ENCODE measurements at places on chromosomes 7 and 10.

DNA sequence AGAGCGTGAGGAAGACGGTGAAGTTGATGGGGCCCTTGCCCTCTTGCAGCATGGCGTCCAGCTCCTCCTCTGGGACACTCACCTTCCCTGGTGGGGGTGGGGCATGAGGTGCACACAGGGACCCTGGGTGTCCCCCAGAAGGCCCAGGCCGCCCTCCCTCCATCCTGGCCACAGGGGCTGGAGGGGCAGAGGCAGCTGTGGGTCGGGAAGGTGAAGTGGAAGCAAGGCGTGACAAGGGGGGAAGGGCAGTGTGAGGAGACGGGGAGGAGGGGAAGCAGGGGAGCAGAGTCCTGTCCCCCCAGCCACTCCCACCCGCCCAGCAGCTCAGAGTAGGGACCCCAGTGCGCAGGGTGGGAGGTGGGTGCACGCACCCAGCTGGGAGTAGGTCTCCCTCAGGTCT is 791 bp downstream of the MYL7 start:
- DNase-seq, result no peak

- no peak for DNase-seq
Observed at GRCh38 chr10:83367036-83367435, 772.3 kb upstream of the GHITM start.

DNA sequence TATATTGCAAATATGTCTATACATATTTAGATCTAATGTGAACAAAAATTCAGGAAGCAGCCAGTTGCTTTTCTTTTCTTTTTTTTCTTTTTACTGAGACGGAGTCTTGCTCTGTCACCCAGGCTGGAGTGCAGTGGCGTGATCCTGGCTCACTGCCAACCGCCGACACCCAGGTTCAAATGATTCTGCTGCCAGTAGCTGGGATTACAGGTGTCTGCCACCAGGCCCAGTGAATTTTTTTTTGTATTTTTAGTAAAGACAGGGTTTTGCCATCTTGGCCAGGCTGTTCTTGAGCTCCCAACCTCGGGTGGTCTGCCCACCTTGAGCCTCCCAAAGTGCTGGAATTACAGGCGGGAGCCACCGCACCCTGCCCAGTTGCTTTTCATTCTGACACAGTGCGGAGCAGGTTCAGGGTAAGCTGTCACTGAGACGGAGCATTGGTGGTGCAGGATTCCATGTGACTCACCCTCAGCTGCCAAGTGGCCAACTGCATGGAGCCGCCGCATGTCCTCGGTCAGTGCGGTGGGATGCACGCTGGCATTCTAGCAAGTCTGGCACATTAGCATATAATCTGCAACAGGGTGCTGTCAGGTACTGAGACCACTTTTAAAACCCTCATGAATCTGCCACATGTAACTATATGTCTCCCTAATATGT is 362.7 kb downstream of the DNAJB6 start:
- no peak for DNase-seq

GRCh38 chr10:36578306-36578705 is 547.1 kb upstream of the ANKRD30A start:
- DNase-seq, result no peak

- DNase-seq, result no peak
Observed at GRCh38 chr10:53162856-53163255, 390.3 kb upstream of the MBL2 start.

GRCh38 chr10:118721539-118721876 is 33.3 kb downstream of the CACUL1 start:
- DNase-seq, result no peak

DNA sequence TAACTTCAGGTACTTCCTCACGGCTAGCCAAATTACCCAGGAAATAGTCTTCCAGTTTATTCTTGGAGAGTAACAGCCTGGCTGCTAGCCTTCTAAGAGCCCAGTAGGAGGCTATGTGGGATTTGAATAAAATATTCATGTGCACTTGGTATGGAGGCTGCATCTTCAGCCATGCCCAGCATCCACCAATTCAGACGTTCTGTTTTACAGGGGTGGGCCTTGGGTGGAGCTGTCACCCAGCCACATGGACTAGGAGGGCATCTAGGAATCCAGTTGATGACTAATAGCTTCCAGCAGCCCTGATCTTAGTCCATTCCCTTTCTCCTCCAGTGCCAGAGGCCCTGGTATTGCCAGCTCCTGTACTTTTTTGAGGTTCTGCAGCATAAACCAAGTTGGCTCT is 66.3 kb upstream of the ZRANB1 start:
- no peak for DNase-seq

- DNase-seq, result no peak
Observed at GRCh38 chr7:47278043-47278442, 303.9 kb downstream of the TNS3 start.

- no peak for DNase-seq
Observed at GRCh38 chr7:120677535-120677934, 180.4 kb downstream of the TSPAN12 start.

GRCh38 chr10:120734483-120735078 is 116.6 kb upstream of the WDR11 start:
- no peak for DNase-seq

- no peak for DNase-seq
Observed at GRCh38 chr7:131300572-131301466, 26.9 kb upstream of the MKLN1 start.

GRCh38 chr7:103124429-103124979 is 24.4 kb downstream of the NAPEPLD start:
- DNase-seq, result no peak

GRCh38 chr10:30500534-30500933 is 66.5 kb downstream of the MAP3K8 start:
- DNase-seq, result no peak

- DNase-seq, result no peak
Observed at GRCh38 chr7:100065452-100066186, 15.9 kb downstream of the ZNF3 start.

GRCh38 chr10:73229567-73229966 is 17.5 kb downstream of the DNAJC9 start:
- DNase-seq, result no peak

- DNase-seq, result no peak
Observed at GRCh38 chr10:71543608-71544170, 147.0 kb downstream of the CDH23 start.

GRCh38 chr10:132332433-132332754 is 401 bp downstream of the LRRC27 start:
- no peak for DNase-seq

DNA sequence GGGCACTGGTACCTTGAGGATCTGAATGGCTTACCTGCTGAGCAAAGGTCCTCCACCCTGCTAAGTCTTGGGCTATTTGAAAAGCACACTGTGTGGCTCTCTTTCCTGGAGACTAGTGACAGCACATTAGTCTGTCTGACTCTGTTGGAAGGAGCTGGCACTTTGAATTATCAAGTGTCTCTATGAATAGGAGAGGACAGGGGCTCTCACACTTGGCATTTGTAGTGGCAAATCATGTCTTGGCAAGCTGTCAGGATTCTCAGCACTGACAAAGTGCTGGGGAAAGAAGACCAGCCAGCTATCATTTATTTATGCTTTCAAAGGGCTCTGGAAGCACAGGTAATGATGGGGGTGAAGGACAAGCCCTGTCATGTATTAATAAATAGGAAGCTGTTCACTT is 62.8 kb downstream of the MTPN start:
- DNase-seq, result no peak

- DNase-seq, result no peak
Observed at GRCh38 chr7:105196473-105196872, 182.5 kb downstream of the KMT2E start.

DNA sequence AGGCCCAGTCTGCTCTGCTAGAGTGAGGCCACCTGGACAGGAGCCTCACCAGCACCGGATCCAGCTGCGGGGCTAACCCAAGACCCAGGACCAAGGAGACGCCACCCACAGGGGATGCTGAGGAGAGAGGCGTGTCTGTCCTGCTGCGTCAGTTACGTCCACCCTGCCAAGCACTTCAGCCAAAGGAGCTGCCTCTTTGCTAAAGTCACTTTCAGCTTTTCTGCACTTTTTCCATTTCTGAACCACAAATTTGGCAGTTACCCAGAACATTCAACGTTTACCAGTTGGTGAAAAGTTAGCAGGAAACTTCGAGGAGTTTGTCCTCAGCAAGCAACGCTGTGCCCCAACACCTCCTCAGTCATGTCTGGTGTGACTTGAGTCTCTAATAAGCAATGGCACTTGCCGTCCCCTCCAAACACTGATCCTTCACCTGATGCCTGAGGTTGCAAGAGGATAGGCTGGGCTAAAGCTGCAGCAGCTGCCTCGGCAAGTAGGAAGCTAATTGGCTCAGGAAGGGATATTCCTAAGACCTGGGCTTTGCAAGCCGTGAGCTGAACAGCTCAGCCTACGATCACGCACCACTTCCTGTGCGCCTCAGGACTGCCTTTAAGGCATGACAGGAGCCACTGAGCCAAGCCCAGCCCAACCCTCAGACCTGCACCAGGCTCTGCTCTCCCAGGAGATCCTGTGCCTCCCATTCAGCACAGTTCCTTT is 40.1 kb downstream of the KCNH2 start:
- no peak for DNase-seq

- DNase-seq, result no peak
Observed at GRCh38 chr7:32206987-32207386, 136.8 kb upstream of the PDE1C start.

DNA sequence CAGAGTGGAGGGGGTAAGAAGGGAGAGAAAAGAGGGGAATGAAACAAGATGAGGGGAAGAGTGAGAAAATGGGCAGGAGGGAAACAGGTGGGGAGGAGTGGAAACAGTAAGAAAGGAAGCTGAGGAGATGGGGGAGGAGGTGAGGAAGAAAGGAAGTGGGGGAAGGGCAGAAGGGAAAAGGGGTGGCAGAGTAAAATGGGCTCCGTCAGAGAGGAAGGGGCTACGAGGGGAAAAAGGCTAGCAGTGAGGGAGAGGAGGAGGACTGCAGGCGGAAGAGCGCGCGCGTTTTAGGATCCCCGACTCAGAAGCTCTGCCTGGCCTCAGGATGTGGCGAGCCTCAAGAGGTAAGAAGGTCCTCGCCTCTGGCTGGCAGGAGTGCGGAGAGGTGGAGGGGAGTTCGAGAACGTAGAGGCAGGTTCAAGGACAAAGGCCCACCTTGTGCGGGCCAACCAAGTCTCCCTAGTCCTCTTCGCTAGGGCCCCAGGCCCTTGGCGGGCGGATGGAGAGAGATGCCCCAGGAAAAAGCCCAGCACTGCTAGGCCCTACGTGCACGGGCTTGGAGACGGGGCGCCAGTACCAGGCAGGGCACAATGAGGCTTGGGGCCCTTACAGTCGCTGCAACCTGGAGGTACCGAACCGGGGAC is 5.8 kb upstream of the NKX2-3 start:
- no peak for DNase-seq

GRCh38 chr10:28541717-28542365 is 8.9 kb downstream of the WAC start:
- no peak for DNase-seq

GRCh38 chr7:156780724-156781455 is 112.1 kb downstream of the LMBR1 start:
- DNase-seq, result no peak

GRCh38 chr10:88209231-88209630 is 345.8 kb downstream of the PTEN start:
- no peak for DNase-seq

GRCh38 chr10:100751211-100751933 is 6.0 kb downstream of the PAX2 start:
- no peak for DNase-seq

DNA sequence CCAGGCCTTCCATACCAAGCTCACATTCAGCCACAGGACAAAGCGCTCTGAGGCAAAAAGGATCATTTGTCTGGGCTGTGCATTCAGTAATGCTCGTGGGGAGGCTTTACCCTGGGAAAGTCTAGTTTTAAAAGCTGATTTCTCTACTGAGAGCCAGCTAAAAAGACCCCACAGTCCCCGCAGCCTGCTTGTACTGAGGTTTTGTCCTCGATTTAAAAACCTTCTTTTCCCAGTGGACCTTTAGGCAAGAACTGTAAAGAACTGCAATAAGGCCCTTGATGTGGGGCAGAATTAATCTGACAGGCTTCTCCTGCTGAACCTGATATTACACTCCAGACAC is 180.3 kb downstream of the USP6NL start:
- DNase-seq, result no peak

DNA sequence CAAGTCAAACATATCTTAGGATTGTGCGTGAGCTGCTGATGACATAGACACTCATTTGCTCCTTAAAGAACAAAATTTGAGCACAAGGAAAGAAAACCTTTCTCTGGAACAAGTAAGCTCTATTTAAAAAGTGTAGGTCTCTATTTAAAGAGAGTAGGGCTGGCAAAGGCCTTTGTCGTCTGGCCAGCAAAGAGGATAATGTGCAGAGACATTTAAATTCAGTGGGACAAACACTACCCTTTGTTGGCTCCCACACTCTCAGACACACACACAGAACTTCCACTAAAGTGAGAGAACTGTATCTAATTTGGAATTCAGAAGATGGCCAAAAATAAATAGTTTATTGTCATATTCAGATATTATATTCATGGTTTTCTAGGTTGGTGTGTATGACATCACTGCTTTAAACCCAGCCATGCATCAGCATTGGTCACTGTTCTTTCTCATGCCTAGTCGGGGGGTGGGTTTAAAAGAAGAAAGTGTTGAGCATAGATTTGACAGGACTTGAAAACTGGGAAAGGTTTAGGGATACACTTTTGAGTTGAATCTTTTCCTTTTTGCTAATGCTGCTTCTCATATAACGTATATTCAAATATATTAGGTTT is 49.5 kb upstream of the HDAC9 start:
- no peak for DNase-seq

DNA sequence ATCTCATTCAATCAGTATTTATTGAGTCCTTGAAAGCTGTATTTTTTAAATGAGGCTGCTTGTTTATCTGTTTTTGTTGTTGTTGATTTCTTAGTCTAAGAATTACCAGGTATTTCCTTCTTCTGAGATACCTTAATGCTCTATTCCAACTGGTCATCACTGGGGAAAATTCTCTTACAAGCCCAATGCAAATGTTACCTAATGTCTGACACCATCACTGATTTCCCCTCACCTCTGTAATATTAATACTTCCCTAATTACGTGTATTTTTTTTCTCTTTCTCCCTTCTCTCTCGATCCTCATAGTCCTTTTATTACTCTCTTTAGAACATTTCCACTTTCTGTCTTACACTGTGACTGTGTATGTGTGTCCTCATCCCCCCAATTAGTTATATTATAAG is 13.9 kb downstream of the HDAC9 start:
- no peak for DNase-seq

DNA sequence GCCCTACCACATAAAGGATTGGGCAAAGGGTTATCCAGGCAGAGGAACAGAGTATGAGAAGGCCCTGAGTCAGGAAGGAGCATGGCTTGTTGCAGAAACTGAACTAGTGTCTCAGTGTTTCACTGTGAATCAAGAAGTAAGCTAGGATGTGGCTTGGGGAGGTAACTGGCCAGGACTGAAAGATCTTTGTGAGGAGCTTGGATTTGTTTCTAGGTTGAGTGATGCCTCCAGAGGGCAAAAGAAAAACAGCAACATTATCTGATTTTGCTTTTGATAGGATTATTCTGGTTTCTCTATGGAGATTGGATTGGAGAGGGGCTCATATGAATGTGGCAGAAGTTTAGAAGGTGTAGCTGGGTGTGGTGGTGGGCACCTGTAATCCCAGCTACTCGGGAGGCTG is 137.9 kb upstream of the HDAC9 start:
- DNase-seq, result no peak
